ENCODE measurements at places on chromosomes 6 and 20.

DNA sequence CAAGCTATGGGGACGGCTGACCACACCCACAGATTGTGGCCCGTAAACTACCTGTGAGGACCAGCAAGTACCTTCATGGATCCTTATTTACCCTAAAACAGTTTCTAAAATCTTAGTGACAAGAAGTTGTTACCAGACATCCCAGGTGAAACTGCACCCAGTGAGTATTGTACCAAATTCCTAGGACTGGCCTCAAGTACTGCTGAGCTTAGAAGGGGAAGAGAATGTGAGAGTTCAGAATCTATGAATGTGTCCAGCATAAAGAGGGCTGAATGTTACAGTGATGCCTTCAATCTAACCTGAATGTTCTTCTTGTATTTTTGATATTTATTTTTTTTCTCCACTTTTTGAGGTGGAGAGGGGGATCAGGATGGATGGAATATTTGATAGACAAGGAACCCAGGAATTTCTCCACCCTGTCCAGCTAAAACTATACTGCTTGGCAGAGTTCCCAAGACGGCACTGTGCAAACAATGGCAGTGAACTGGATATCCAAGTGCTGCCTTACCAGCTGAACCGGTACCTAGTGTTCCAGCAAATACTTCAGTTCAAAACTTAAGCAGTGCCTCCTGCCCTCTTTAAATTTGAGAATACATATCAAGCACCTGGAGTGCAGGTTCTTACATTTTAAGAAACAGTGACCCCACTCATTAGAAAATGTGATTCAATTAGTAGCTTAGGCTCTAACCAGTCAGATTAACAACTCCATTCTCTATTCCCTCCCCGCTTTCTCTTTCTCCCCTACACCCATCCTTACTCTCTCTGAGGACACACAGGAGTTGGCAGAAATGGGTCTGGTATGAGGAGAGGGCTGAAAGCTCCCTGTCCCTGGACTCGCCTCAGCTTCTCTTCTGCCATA lies 427.3 kb upstream of the FLRT3 start:
- DNase-seq = no peak

- DNase-seq = no peak
These were observed 65.4 kb downstream of the HIVEP2 start for GRCh38 chr6:142879527-142879926.

- DNase-seq = no peak
These were observed 920 bp upstream of the RNF5 start for GRCh38 chr6:32177183-32177787.

DNA sequence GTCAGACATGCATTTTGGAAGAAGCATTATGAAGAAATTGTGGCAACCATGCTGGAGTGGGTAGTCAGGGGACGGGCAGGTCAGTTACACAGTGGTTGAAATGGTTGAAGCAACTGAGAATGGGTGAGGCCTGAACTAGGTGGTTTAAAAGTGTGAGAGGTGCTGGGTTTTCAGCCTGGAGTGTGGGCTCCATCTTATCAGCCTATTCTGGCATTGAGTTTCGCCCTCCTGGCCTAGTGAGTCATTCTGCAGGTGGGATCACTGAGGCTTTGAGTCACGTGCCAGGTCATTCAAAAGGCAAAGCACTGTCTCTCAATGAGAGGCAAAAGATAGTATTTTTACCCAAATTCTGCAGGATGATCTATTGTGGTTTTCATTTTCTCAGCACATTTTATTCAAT lies 181.9 kb upstream of the CHD6 start:
- no peak for DNase-seq

DNA sequence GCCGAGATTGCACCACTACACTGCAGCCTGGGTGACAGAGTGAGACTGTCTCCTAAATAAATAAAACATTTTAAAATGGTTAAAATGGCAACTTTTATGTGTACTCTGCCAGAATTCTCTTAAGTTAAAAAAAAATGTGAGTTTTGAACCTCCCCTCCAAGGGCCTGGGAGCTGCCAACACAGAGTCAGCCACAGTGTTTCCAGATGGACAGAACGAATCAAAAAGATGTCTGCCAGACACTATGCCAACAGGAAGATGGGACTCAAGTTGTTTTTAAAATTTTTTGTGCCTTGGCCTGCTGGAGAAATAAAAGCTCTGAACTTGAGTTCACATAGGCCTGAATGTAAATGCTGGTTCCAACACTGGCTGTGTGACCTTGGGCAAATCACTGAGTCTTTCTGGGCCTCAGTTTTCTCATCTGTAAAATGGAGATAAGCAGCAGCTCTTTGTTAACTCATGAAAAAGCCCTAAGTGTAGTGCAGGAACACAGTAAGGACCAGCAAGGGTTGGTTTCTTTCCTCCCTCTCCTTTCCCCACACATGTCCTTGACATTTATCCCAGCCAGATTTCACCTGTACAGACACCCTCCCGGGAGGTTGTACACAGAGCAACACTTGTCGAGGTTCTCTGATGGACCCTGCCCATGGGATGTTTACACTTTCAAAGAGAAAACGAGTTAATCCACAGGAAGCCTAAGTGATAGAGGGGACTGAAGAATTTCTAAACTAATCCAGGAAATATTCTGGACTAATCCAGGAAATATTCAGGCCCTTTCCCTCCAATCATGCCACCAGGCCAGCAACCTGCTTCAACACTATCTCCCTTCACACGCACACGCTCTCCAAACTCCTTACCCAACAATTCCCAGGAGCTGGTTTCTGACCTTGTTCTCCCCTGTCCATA lies 35.0 kb downstream of the MRPL14 start:
- DNase-seq = no peak

DNA sequence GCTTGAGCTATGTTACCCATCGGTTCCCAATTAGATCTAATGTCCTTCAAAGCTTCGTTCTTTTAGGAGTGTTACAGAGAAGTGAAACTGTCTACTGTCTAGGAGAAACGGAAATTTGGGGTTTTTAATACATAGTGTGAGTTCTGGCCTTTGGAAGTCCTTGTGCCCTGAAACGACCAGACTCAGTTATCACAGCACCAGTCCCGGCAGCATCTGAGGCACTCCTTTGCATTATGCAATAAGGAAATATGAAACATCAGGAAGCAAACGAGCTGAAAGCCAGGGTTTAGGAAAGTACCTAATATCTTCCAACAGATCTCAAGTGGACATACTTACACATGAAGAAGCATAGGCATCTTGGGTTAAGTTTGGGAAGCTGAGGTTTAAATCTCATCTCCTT lies 61.8 kb upstream of the ADGRF1 start:
- DNase-seq = no peak

DNA sequence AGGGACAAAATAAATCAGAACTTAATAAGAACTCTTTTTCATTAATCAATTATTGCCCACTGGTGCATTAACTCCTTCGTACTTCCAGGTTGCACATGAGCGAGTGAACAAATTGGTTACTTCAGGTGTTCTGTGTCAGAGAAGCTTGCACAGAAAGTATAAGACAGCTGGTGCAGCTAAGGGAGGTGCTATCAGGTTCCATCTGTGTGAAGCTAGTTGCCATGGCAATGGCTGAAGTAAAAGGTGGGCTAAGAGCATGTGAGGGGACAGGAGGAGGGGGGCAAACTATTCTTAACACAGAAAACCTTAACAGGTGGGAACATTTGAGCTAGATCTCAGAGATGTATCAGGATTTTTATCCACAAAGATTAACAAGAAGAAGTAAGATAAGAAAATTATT lies 81.6 kb downstream of the MANEA start:
- DNase-seq = no peak

DNA sequence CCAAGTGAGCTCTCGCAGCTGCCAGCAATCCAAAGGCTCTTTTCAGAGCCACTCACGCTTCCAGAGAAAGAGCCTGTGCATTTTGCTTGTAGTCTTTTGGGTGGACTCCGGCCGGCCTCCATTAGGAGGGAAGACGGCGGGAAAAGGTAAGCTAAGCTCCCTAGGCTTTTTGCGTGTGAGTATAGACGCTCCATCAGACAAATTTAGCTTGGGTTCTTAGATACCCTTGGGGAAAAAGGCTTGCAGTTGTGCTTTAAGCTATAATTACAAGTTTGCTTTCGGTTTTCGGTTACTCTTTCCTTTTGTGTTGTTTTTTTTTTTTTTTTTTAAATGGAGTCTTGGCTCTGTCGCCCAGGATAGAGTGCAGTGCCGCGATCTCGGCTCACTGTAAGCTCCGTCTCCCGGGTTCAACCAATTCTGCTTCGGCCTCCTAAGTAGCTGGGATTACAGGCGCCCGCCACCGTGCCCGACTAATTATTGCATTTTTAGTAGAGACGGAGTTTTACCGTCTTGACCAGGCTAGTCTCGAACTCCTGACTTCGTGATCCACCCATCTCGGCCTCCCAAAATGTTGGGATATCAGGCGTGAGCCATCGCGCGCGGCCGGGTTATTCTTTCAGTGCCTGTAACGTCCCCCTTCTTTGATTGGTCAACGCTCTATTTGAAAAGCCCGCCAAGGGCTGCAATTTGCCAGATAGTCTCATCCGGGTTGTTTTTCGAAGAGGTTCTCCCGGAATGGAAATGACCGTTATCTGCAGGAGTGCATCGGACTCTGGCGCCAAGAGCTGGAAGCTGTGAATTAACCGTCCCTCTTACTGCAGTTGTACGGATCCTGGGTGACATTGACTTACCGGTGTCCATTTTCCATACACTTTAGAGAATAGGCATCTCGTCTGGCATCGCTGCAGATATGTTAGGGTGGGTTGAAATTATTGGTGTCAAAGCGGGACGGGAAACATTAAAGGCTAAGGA lies 18.1 kb downstream of the OR2B2 start:
- DNase-seq = peak; percentile 68

DNA sequence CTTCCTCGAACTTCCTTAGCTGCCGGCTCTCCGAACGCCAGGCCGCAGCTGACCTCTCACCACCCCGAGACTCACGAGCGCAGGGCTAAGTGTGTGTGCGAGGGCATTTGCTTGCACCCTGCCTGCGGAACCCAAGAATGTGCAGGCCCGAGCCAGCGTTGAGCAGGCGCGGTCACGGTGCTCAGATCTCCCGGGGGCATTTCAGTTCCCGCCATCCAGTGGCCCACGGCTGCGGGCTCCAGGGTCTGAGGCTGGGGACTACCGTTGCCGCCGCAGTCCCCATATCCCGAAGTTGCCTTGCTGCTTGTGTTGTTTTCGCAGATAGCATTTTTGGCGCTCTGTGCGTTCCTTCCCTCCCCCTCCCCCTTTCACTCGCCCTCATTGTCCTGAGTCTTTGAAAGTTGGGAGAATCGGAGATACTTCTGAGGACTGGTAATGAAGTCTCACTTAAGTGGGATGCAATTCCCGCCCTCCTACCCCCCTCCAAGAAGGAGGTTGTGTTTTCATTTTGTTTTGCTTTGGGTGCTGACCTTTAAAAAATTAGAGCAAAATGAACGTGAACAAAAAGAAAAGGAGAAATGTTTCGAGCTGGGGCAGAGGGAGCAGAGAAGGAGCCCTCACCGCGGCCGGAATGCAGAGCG lies 1.7 kb downstream of the NR2E1 start:
- no peak for DNase-seq

DNA sequence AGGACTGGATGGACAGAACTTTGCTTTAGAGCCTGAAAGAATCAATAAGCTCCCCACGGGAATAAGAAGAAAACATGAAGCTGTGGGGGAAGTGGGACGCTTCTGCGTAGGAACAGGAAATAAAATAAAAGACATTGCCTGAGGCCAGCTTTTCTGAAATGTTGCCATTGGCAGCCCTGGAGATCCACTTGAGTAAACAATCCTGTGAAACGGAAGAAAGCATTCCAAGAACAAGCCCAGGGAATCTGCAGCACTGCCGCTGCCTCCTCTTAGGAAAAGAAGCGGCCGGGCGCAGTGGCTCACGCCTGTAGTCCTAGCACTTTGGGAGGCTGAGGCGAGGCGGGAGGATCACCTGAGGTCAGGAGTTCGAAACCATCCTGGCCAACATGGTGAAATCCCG lies 182.3 kb upstream of the RALGAPA2 start:
- DNase-seq = no peak

DNA sequence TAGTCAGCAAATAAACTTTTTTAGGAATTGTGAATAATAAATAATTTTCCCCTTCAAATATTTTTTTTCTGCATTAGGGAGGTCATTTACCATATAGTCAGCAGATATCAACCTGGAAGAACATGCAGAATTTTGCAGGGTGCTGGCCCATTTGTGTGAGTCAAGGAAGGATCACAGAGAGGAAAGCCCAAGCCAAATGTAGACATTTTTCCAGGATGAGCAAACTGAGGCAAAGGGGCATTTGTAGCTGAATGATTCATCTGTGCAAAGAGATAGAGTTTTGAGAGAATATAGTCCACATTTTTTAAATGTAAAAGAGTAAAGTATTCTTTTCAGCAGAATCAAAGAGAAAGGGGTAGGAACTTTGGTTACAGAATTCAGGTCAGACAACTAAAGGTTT lies 555.5 kb upstream of the MARCKS start:
- no peak for DNase-seq

DNA sequence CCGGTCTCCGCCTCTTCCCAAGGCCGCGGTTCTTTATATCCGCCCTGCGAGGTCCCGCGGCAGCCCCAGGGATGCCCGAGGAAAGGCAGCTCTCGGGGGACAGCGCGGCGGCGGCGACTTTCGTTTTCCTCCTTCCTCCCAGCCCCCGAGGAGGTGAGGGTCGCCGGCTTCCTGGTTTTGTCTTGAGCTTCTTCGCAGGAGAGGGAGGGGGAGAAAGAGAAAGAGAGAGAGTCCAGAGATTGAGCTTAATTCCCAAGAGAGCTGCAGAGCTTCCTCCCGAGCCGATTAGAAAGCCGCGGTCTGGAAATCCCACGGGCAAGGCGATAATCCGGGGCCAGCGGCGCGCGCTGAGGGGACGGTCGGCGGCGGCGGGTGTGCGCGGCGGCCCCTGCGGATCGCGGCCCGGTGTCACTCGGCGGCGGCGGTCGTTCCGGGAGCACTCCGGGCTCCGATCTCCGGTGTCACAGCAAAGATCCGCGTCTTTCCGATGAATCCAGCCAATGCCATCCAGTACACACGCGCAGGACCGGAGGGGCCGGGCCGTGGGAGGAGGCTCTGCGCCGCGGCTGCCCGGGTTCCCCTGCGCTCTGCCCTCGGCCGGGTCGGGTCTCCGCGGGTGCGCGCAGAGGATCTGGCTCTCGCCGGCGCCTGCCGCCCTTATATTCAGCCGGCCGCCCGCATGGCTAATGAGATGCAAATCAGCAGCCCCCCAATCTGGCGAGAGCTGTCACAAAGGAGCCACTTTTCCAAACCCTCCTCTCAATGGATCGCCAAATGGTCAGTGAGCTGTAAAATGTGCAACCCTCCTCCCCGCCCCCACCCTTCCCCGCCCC lies at the start of gene DLL1:
Gene DLL1 (minus strand): TSS at position 783 of the 833 bp plus-strand sequence. CDS start 939 bp downstream, outside the sequence.
- DNase-seq = peak; percentile 84

DNA sequence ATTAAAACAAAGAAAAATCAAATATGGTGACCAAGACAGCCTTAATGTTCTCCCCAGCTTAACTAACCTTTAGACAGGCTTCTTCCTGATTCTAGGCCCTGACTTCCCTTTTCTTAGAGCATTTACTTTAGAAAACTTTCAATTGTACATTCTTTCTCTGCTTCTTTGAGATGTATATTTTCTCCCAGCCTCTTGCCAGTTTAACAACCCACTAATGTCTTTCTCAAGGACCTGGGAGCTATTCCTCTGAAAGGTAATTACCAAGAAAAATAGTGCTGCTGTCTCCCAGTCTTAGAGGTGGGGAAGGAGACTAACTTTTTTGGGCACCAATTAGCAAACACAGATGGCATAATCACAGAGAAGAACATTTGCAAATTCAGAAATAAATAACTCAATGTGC lies 62.8 kb upstream of the KCNQ5 start:
- no peak for DNase-seq

Data from progenitor cell of endocrine pancreas (in vitro differentiated cells).